Activated CD4-positive, alpha-beta T cell treated with anti-CD3 and anti-CD28 coated beads, Interleukin-10, Interleukin-2, amounts not matched to agents 100 ng/mL and 50 ng/mL, durations not matched to agents 16 hours and 8 hours (primary cell): ENCODE measurements at places on chromosomes 16 and 17.

DNA sequence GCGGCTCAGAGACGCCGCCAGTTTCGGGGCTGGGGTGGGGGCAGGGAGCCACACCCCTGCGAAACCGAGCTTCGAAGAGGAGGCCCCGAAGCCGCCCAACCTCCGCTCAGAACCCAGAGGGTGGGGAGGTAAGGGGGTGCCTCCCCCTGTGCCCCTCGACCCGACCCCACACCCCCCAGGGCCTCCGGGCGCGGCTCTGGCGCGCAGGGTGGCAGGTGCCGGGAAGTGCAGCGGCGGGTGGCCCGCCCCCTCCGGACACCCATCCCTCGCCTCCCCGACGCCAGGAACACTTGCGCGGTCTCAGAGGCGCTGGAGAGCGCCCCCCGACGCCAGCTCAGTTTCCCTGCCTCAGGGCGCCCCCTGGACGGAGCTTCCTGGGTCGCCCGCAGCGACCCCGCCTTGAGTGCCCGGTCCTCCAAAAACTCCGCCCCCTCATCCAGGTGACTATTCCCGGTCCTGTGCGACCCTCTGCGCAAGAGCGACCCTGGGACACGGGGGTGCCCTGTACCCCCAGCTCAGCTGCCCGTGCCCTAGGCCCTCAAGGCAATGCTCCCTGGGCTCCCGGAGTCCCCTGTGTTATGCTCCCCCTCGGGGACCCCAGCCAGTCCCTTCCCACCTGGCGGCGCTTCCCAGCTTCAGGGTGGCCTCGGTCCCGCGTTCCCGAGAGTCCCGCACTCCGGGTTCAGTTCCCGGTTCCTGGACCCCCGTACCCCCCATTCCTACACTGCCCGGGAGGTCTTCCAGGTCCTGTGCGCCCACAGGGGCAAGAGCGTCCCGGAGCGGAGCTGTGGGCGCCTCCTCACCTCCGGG lies 562 bp downstream of the PPL start:
- DNase-seq, result no peak

- DNase-seq, result no peak
These were observed 2.6 kb upstream of the TMEM219 start for GRCh38 chr16:29959293-29959692.

DNA sequence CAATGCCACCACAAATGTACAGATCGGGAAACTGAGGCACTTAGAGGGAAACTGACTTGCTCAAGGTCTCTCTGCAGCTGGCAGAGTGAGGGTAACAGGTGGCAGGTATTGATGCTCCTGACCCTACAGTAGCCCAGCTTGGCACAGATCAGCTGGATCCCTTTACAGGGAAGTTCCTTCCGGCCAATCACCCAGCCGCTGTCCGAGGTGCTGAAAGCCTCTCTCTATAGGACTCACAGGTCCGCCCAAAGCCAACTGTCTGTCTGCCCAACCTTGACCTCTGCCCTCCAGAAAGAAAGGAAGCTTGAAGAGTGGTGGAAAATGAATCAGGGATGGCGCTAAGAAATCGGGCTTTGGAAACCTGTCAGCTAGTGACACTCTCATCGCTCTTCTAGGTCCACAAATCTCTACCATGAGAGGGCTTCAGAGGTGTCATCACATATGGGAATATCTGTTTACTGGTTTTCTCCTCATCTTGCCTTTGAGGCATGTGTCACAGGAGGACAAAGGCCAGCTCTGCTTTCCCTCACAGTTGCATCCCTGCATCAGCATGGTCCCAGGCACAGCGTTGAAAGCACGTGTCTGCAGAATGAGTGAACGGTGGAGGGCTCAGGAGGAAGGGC lies 246.2 kb downstream of the KATNIP start:
- peak; percentile 8 for DNase-seq

DNA sequence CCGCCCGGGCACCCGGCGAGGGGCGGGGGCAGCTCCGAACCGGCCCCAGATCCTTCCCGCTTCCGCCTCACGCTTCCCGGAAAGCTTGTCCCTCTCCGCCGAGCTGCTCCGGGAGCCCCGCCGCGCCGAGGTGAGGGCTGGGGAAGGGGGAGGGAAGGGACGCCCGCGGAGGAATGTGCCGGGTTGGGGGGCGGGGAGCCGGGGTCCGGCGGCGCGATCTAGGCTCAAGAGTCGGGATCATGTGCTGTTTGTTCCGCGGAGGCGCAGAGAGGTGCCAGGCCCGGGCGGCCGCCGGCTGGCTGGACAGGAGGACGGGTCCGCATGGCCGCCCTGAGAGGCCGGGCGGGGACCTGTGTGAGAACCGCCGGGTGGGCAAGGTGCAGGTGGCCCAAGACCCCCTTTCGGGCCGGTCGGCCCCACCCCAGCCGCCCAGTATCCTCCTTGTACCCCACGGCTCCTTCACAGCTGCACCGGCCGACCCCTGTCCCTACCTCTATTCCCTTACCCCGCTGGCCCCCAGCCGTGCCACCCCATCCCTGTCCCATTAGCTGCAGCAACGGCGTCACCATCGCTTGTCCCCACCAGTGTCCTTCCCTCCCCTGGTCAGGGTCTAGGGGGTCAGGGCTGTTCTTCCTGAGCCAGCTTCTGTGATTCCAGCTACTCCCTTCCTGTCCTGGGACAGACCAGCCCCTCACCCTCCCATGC lies 429 bp downstream of the KIF1C start:
- no peak for DNase-seq

DNA sequence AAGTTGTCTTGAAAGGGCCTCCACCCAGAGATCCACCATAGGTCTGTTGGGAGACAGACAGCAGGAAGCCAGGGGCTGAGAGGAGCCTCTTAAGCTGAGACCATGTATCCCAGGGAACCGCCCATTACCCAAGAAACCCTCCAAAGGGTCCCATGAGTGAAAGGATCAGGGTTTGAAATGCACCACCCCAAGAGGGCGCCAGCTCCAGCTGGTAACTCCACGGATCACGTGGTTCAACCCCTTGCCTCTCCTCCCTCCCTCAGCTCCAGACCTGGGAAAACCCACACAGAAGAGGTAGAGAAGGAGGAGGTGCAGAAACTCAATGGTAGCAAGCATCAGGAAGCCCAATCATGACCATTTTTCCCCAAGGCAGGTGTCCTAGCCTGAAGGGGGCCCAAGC lies 148.7 kb downstream of the AIPL1 start:
- no peak for DNase-seq

DNA sequence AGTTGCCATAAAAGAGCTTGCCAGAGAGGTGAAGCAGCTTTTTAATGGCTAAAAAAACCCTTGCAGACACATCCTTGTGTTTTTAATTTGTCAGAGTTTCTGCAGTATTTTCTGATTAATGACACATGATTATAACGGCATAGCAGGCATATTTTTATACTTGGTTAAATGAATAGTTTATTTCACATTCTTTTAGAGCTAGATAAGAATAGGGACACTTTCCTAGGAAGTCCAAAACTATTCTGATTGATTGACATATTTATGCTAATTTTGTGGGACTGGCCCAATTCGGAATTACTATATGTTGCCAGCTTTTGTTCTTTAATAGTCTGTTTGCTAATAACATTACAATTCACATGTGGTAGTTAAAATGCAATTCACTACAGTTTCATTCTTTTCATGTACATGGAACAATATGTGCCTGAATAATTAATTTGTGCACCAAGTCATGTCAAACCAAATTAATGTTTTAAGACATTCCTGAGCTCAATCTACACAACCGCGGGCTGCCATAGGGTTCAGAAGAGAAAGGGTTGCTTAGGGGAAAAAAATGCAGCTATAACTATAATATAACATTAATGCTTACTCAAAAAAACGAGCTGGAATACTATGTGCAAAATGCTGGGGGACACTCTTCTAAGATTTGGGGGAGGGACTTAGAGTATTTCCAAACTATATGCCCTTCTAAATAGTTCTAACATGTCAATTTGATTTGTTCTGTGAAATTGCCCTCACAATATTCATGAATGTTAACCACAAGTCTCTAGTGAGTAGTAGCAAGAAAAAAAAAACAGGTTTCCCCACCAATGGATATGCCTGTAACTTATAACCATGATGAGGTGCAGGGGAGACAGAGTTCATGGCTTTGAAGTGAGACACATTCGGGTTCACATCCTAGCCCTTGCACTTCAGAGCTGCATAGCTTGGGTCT lies 305.4 kb downstream of the CEP112 start:
- DNase-seq, result no peak

DNA sequence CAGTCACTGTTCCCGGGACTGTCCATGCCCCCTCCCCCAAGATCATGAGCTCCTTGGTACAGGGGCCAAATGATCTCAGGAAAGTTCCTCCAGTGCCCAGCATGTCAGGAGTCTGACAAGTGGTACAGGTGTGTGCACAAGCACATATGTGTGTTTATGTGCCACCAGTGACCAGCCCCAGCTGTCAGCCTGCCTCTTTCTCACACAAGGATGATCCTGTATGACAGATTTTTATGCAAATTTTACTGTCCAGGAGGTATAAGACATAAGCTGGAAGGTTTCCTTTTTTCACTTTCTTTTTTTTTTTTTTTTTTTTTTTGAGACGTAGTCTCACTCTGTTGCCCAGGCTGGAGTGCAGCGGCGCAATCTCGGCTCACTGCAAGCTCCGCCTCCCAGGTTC lies 31.4 kb upstream of the GFOD2 start:
- DNase-seq, result no peak

DNA sequence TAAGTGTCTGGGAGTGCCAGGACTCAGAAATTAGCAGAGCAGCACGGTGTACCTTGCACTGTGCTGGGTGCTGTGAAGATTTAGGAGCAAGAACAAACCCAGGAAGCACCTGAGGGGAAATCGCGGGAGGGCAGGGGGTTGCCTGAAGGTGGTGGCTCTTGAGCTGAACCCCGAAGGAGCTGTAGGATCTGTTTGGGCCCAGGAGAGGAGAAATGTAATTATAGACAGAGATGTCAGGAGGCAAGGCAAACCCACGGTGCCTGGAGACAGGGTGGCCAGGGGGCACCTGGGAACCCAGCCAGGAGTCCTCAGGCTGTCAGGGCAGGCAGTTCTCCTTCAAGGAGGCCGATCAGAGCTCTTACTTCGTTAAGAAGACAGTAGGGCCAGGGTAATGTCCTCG lies 109.1 kb downstream of the C16orf78 start:
- no peak for DNase-seq

GRCh38 chr17:57459286-57459915 lies 203.1 kb downstream of the MSI2 start:
- DNase-seq, result peak; percentile 76

- no peak for DNase-seq
These were observed 556.2 kb upstream of the EEF2KMT start for GRCh38 chr16:5653789-5654188.

DNA sequence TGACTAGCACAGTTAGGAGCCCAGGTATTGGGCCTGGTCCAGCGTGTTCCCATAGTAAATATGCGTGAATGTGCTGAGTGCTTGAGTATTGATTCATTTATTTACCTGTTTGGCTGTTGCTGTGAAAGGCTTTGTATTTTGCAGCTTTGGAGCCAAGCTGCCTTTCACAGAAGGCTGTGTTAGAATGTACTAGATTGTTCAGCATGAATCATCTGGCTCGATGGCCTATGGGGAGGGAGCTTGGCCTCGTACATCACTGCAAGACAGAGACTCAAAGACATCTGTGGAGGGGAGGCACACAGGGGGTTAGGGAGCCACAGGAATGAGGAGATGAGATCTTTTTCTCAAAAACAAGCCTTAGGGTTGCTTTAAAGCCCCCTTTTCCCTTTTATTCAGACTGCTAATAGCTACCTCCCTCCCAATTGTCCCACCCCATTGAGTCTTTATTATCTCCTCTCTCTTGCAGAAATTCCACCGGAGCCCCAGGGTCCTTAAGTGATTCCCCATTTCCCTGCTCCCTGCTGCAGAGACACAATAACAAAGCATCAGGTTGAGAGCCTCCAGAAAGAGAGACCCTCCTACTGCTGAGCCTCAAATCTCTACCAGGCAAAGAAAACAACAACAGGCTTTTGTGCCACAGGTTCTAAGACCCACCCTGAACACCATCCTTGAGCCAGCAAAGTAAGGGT lies 307.2 kb downstream of the ABCC12 start:
- DNase-seq, result no peak
